ENCODE measurements at places on chromosomes 6 and 20.

- no peak for DNase-seq
Observed at GRCh38 chr6:5112066-5112799, 27.1 kb downstream of the PPP1R3G start.

GRCh38 chr6:132811276-132811675 is 3.1 kb upstream of the RPS12 start:
- no peak for DNase-seq

DNA sequence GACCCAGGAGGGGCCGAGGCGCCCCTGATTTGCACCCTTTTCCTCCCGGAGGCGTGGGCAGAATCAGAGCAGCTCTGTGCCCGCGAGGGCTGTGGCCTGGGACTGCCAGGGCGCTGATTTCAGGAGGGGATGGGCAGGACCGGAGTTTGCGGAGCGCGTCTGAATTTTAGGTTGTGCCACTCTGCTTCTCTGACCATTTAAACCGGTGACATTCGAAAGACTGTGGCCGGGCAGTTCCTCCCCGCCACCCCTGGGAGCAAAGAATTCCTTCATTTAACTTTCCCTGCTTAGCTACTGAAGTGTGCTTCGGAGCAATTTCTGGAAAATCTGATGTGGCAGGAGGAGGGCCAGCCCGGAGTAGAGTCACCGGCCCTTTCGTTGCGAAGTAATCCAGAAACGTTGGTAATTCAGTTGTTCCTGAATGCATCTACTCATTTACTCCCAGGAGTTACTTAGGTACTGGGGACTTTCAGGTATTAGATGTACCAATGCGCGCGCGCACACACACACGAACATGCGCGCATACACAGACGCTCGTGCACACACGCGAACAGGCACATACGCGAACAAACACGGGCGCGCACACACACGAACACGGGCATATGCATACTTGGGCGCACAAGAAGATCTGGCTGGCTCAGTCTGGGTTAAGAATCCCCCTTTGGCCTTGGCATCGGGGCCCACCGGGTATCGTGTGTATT is 568 bp downstream of the CCDC170 start:
- DNase-seq = peak; percentile 52

GRCh38 chr6:83976037-83976755 is 57.4 kb upstream of the MRAP2 start:
- no peak for DNase-seq

GRCh38 chr20:45857882-45858216 is 435 bp downstream of the ZSWIM3 start:
- DNase-seq = peak; percentile 65

- no peak for DNase-seq
Observed at GRCh38 chr6:157551041-157551832, 170.2 kb downstream of the ZDHHC14 start.

GRCh38 chr6:44192428-44193041 is 24.2 kb upstream of the MYMX start:
- DNase-seq = no peak

GRCh38 chr6:74941424-74941823 is 264.4 kb downstream of the COL12A1 start:
- DNase-seq = no peak

- DNase-seq = no peak
Observed at GRCh38 chr6:146803601-146804000, 204.8 kb downstream of the ADGB start.

DNA sequence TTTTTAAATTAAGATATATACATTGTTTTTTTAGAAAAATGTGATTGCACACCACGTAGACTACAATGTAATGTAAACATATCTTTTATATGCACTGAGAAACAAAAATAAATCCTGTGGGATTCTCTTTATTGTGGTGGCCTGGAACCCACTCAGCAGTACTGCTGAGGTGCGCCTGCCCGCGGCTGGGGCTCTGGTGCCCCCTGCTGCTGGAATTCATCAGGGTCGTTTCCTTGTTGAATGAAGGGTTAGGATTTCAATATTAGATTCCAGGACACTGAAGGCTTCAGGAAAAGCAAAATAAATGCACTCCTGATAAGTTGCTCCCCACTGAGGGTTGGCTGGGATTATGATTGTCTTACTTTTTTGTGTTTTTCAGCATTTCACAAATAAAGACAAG is 175.8 kb upstream of the GGTLC1 start:
- peak; percentile 45 for DNase-seq

- DNase-seq = no peak
Observed at GRCh38 chr20:51383891-51384510, 158.5 kb downstream of the NFATC2 start.

DNA sequence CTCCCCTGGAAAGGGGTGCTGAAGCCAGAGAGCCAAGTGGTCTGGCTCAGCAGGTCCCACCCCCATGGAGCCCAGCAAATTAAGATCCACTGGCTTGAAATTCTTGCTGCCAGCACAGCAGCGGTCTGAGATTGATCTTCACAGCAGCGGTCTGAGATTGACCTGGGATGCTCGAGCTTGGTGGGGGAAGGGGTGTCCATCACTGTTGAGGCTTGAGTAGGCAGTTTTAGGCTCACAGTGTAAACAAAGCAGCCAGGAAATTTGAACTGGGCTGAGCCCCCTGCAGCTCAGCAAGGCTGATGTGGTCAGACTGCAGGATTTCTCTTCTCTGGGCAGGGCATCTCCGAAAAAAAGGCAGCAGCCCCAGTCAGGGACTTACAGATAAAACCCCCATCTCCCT is 41.3 kb upstream of the B3GAT2 start:
- no peak for DNase-seq

GRCh38 chr6:38349795-38350194 is 289.9 kb downstream of the BTBD9 start:
- no peak for DNase-seq

DNA sequence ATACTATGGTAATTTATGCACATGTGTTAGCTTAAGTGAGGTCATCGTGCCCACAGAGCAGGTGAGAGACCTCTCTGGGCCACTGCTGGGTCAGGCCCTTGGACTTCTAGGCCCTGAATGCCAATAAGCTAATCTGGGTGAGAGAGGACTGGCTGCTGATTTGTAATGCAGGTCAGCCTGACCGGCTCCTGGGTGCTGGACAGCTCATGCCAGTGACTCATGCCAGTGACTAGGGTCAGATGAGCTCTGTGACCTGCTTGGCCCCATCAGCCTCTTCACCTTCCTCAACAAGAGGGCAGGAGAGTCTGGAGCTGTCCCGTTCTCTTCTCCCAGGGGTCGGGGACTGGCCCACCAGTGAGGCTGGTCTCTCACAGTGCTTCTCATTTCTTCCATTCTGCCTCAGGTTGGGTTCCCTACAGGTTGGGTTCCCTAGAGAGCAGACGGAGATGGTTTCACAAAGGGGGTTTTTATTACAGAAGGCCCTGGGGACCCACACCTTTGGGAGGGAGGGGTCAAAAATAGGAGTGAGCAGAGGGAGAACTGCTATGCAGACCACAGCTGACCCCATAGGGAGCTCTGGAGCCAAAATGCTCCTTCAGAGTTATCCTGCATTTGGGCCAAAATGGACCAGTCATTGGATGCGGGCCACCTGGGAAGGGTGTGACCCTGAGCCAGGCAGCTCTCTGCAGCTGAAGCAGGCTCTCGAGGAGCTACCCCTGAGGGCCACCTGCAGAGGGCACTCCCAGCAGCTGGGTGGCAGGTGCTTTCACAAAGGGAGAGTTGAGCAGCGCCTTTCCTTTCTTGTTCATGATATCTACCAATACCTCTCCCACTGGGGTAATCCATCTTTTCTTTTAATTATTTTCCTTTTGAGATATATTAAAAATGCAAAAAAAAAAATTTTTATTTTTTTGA is 2.2 kb upstream of the OXT start:
- DNase-seq = peak; percentile 42

- peak; percentile 3 for DNase-seq
Observed at GRCh38 chr6:88013015-88013414, 34.6 kb upstream of the SPACA1 start.

DNA sequence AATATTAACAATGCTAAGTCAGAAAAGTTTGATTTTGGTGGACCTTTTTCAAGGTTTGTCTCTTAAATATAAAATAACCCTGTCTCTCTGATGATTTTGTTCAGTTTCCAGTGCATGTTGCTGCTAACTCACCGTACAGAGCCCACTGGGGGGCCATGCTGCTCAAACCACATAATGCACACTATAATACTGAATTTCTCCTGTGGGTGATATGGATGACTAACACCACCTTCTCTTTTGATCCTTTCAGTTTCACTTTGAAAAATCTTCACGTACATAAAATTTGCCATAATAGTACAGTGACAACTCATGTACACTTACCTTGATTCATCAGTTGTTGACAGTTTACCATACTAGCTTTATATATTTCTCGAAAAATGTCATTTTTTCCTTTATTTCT is 506.6 kb upstream of the MAN1A1 start:
- DNase-seq = peak; percentile 22

DNA sequence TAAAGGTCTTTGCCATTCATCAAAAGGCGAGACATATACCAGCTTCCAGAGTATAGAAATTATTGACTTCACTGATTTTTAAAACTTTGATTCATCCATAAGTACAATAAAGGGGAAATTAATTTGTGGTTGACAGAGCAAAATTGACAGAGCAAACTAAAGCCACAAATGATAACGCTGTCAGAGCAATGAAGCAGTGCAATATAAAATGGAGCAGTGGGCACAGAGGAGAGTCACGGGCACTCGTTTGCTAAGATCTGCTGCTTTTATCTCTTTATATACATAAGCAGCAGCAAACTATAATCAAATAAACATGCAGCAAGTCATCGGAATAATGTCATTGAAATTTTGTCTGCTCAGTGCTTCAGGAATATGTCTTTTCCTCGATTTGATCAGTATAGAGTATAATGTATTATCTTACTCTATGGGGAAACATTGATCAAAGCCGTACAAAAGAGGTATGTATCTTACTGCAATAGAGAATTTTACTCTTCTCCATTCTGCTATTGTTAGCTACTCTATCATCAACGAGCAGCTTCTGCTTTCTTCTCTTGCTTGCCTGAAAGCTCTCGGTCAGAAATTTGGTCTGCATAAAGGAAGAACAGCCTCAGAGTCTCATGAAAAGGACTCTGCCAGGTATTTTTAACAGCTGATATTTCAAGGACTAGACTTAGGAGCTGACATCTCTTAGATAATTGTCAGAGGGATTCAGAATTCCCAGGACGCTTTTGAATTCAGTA is 546.0 kb upstream of the ARID1B start:
- no peak for DNase-seq

GRCh38 chr6:105035299-105035698 is 78.4 kb downstream of the LIN28B start:
- DNase-seq = no peak

DNA sequence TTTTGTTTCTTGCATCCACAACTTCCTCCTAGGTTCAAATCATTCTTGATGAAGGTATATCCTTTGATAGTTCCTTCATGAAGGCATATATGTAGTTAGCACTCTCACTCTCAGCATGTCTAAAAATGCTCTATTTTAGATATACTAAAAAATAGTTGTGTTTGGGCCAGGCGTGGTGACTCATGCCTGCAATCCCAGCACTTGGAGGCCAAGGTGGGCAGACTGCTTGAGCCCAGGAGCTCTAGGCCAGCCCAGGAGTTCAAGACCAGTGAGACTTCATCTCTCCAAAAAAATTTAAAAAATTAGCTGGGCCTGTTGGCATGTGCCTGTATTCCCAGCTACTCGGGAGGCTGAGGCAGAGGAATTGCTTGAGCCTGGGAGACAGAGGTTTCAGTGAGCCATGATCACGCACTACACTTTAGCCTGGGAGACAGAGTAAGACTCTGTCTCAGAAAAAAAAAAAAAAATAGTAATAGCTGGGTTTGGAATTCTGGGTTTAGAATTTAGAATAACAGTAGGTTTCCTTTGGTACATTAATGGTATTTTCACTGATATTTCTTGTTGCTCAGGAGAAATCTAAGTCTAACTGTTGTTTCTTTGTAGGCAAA is 7.0 kb downstream of the SERAC1 start:
- no peak for DNase-seq

DNA sequence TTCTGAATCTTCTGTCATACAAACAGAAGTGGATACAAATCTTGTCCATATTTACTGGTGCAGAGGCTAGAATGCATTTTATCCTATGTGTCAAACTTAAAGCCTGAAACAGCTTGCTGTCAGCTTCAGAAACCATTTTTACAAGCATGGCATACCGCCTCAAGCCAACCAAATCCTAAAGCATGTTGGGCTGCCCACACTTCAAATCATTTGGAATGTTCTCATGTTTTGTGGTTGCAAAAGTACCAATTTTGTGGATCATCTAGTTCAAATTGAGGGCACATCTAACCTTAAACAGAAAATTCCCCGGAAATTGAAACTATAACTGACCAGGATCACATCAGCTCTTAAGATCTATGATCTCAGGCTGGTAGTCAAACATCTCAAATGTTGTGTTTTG is 3.2 kb downstream of the GPR63 start:
- no peak for DNase-seq

DNA sequence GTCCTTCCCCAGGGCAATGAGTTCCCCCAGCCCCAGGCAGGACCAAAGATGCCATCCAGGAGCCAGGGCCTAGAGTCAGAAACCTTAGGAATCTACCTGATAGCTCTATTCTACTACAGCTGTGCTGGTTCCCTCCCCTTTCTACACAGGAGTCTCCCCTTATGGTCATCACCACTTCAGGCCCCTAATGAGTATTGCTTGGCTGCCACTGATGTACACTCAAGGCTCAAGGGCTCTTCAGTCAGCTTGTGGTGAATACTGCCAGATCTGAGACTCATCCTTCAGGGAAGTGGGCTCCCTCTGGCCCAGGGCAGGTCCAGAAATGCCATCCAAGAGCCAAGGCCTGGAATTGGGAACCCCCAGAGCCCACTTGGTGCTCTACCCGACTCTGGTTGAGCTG is 248.6 kb downstream of the ALDH8A1 start:
- no peak for DNase-seq

GRCh38 chr6:33692078-33692759 is 19.3 kb downstream of the UQCC2 start:
- no peak for DNase-seq

DNA sequence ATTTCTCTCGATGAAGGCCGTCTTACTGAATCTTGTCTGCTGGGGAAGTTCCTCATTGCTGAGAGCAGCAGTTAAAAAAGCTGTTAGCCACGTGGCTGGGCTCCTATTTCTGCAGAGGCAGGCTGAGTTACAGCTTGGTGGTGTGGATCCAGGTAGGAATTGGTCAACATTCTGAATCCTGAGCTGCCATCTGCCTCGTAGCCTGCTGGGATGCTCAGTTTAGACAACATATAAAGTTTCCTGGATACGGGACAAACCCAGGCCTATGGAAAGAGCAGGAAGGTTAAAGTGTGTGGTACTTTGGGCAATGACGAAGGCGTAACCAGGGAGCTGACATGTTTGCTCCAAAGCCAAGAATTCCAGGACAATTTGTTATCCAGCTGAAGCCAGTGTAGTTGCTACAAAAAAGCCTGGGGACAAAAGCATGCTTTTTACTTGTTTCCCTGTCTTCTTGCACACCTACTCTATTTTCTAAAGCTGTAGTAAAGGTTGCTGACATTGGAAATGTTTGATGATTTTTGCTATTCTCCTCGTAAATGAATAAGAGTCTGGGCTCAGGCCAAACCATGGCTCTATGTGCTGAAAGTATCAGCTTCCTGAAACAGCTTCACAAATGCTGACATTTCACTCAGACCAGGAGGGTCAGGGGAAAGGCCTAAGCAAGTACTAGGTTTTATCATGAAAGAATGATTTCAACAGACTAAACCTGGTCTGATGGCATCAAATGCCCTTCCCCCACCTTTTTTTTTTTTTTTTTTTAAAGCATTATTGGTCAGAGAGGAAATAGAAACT is 12.4 kb upstream of the MYLK2 start:
- no peak for DNase-seq

- no peak for DNase-seq
Observed at GRCh38 chr6:62284725-62285124, 1.3 kb downstream of the KHDRBS2 start.

- DNase-seq = peak; percentile 5
Observed at GRCh38 chr6:24125980-24126379, at the start of gene NRSN1. NRSN1 (plus strand) TSS chr6:24126215; CDS start chr6:24134328, 8,113 bp downstream.

Data from activated CD4-positive, alpha-beta T cell treated with anti-CD3 and anti-CD28 coated beads for 48 hours (primary cell).